Vagina (tissue), 2 donors: ENCODE measurements at places on chromosomes 7 and 10. TPM values are rescaled to one million over a fixed set of nuclear protein-coding genes. Genes with fewer than 3 reads are reported as not detected.

- H3K4me3 ChIP-seq: no peak overlapping the region
- H3K4me1 ChIP-seq: no peaks in the 10 kb centered on the region
- no peak for DNase-seq
- H3K27me3 ChIP-seq: no peaks in the 10 kb centered on the region
Observed at GRCh38 chr10:57420881-57421280, 846.8 kb downstream of the IPMK start.

GRCh38 chr7:142856565-142857245, 1.8 kb downstream of the EPHB6 start:
- no peak for DNase-seq
- H3K4me3 ChIP-seq: peak overlapping the region; percentile 87
- no peaks in the 10 kb centered on the region for H3K36me3 ChIP-seq
- H3K4me1 ChIP-seq: peaks cover 51% of the 10 kb centered on the region
- H3K27ac ChIP-seq: peak overlapping the region; percentile 88

DNA sequence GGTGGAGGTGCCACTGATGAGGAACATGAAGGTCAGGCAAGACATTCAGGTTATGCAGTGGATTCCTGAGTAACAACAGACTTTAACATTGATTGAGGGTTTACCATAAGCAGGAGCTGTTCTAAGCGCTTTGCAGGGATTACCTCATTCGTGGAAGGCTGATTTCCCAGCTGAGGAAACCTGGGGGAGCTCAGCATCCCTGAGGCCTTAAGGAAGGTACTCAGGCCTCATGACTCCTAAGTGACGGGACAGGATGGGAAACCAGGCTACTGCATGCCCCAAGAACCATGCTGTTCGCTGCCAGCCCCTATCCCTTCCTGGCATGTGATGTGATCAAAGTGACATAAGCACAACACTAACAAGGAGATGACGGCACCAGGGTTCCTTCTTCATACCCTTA, 143.6 kb upstream of the NFE2L3 start:
- H3K27me3 ChIP-seq: no peaks in the 10 kb centered on the region
- DNase-seq: no peak
- H3K27ac ChIP-seq: no peak overlapping the region
- no peaks in the 10 kb centered on the region for H3K4me1 ChIP-seq

DNA sequence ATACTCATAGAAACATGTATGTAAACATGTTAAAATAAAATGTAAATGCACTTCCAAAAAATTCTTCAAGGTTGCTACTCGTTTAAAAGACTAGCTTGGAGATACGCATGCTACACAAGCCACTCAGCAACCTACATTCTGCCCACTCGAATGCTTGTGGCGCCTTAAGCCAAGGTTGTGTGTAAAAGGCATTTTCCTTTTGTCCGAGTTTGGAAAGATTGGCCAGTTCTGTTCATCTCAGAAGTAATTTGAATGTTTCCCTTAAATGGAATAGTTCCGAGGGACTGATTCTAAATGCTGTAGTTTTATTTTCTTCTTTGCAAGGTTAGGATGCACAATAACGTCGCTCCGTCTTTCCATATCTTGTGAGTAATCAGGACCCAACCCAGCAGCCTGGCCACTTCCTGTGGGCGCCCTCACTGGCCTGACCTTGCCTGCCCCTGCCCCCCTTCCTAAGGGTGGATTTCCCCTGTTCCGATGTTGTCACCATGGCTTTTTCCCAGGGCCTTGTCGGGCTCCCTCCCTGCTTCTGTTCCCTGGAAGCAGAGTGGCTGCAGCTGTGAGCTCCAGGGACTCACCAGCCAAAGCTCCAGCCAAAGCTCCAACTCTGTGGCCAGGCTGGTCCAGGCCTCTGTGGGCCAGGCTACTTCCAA, 70.6 kb downstream of the PTPRE start:
- no peaks in the 10 kb centered on the region for H3K27me3 ChIP-seq
- peak overlapping the region; percentile 4 for H3K4me3 ChIP-seq
- peak; percentile 87 for DNase-seq

DNA sequence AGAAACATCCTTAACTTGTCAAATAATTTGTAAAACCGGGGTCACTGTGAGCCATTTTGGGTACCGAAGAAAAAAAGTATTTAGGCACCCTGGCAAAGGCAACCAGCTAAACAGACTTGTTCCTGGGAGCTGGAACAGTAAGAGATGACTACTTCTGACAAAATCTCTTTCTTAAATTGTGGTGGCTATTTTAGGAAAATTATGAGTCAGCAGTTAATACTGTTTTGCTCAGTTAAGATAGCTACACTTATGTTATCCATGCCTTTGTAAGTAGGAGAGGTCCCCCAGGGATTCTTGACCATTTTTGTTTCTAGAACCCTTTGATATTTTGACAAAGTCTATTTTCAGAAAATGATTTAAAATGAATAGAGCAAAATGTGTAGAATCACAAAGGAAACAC, 68.7 kb downstream of the TAX1BP1 start:
- no peaks in the 10 kb centered on the region for H3K27me3 ChIP-seq
- no peaks in the 10 kb centered on the region for H3K4me1 ChIP-seq
- no peak overlapping the region for H3K27ac ChIP-seq
- no peak overlapping the region for H3K4me3 ChIP-seq

DNA sequence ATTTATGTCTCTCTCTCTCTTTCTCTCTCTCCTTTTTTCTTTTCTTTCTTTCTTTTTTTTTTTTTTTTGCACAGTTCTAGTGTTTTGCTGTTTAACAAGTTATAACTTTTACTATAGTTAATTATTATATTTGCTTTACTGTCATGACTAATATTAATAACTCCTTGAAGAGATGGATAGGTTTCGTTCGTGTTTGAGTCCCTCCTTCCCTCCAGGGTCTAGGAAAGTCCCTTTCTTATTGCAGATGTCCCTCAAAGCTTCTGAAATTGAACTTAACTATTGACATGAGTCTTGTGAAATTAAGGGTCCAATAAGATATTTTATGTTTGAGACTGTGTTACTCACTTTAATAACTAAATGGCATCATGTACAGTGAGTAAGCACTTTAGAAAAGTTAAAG, 131.4 kb downstream of the PLXDC2 start:
- DNase-seq: no peak
- no peaks in the 10 kb centered on the region for H3K27me3 ChIP-seq
- peaks cover 42% of the 10 kb centered on the region for H3K4me1 ChIP-seq
- H3K36me3 ChIP-seq: no peaks in the 10 kb centered on the region
- no peak overlapping the region for H3K27ac ChIP-seq
- no peak overlapping the region for H3K4me3 ChIP-seq

The PLEKHA1 gene
- total RNA-seq: 28.7 TPM

The CDC14C gene
- not detected for total RNA-seq

The HOXA3 gene
- 3.9 TPM for total RNA-seq

The STMP1 gene
- total RNA-seq: 13.5 TPM
